ENCODE measurements at places on chromosomes 12 and 14. TPM values are rescaled to one million over a fixed set of nuclear protein-coding genes. Genes with fewer than 3 reads are reported as not detected.

- DNase-seq: no peak
Measured at GRCh38 chr12:75812271-75813018, 219.1 kb downstream of the PHLDA1 start.

The LMO3 gene
- total RNA-seq: not detected

DNA sequence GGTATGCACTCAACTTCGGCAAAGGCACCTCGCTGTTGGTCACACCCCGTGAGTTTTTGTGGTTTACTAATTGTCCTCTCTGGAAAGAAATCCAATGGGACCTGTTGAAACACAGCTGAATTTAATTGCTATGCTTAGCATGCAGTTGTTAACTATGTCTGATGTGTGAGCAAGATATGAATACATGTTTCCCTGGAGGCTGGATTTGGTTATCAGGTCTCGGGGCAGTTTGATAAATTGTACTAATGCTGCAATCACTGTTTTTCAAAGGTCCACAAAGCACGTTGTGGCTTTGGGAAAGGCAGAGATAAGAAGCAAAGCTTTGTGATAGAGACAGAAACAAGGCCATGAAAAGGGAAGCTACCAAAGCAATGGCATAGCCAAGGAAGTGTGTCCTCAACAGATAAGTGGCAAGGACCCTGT is 91.3 kb downstream of the DAD1 start:
- no peak for DNase-seq

DNA sequence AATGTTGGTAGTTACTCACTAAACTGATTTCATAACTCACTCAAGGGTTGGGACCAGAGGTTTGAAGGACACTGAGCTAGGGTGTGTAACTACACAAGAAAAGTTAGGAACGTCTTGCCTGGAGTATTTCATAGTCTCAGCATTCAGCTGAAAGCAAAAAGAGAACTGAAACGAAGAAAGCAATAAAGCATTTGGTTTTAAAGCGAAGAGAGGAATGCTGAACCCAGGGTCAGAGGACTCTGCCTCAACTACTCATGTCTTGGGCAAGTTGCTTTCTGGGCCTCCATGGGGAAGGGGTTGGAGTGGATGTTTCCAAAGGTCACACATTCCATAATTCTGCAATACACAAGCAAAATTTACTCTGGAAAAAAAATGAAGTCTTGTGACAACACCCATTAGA is 1.4 kb downstream of the GNS start:
- no peak for DNase-seq

The BEGAIN gene
- total RNA-seq: 0.13 TPM

GRCh38 chr14:100108840-100109593 is 43.8 kb downstream of the EVL start:
- no peak for DNase-seq

The PIK3C2G gene
- not detected for total RNA-seq

DNA sequence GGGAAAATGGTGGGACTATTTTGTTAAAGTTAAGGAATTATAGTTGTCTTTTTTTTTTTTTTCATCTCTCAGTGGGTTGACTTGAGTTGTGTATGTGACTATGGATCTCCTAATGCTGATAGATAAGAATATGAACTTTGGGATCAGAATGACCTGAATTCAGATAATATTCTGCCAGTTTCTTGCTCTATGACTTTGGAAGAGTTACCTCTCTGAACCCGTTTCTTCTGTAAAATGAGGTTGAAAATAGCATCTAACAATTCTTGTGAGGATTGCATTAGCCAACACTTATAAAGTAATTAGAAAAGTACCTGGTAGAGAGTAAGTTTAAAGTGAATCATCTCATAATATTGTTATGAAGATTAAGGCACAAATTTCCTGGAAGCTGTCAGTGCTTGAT is 18.4 kb downstream of the EID3 start:
- no peak for DNase-seq

All from pulmonary artery endothelial cell (primary cell).